ENCODE measurements at places on chromosomes 6 and 20.

- no peak for DNase-seq
Measured at GRCh38 chr6:124164343-124164742, 360.7 kb downstream of the NKAIN2 start.

DNA sequence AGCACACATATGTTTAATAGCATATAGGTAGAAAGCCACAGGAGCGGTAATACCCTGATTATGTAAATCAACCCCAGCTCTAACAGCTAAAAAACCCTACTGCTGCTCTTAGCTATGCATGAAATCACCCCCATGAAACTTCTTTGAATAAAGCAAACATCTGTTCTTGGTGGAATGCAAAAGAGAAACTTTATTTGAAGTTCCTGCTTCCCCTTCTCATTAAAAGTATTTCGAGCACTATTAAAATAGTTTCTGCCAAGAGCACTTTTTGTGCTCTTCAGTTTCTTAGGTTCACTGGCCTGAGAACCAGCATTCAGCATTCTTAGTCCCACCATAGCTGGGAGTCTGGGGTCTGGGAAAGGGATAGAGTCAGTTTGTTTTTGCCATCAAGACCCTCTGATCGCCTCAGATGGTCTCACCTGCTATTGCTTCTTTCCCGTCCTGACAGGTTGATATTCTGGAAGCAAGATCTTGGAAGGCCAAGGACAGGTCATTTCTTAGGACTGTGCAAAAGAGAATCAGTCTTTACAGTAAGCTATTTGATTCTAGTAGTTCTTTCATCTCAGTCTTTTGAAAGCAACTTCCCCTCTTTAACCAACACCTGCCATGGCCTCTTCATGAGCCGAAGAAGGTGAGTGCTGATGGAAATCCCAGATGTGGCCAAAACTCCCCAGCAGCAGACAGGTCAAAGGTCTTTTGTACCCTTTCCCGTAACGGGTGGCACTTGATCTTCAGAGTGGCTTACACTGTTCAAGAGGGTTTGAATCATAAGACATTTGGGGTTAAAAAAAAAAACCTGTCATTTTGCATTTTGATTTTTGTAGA lies 76.5 kb upstream of the TMEM170B start:
- peak; percentile 34 for DNase-seq

- no peak for DNase-seq
Measured at GRCh38 chr6:46234156-46234556, 63.4 kb upstream of the ENPP5 start.

DNA sequence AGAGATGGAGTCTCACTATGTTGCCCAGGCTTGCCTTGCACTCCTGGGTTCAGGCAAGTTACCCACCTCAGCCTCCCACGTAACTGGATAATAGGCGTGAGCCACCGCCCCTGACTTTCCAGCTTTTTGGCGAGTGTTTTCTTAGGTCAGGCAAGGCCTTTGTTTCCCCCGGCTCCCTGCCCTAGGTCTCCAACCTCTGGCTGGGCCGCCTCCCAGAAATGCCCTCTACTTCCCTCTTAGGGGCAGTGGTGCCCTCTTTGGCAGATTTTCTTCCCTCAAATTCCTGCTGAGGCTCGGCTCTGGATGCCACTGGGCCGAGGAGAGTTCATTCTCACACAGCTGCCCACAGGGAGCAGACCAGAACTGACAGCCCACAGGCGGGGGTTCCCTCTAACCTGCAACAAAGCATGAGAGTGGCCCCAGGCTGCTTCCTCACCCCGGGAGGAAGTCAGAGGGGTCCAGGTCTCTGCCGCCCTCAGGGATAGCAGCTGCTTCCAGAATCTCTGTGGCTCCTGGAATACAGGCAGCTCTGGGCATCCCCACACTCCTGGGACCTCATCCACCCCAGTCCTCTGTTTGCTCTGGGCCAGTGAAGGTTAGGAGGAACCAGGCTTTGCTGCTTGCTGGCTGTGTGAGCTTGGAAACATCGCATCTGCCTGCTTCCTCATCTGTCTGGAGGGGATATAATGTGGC lies 56.5 kb downstream of the TCP11 start:
- DNase-seq, result no peak

GRCh38 chr6:22873513-22874136 lies 304.3 kb downstream of the HDGFL1 start:
- DNase-seq, result no peak

GRCh38 chr6:39964094-39964493 lies 29.8 kb upstream of the MOCS1 start:
- no peak for DNase-seq

- no peak for DNase-seq
Measured at GRCh38 chr6:150343434-150343833, 25.4 kb upstream of the IYD start.

DNA sequence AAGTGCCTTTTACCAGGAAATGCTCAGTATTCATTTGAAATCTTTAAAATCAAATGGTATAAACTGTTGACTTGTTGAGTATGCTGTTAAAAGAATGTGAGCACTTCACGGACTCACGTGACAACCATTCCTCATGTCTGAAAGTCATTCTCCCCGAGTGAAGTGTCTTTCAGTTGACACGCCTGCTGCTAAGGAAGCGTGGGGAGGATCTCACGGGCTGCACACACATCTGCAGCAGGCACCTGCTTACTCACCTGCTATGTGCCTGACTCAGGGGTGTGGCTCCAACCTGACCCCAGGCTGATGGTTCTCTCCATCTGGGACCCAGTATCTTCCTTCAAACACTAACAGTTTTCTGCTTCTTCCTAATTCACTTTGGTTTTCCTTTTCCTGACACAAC lies 32.7 kb downstream of the WDR27 start:
- DNase-seq, result no peak

GRCh38 chr6:33609528-33609927 lies 11.6 kb upstream of the ITPR3 start:
- no peak for DNase-seq

GRCh38 chr6:42366999-42367352 lies 84.8 kb downstream of the TRERF1 start:
- no peak for DNase-seq

GRCh38 chr6:100472674-100473073 lies 8.0 kb upstream of the SIM1 start:
- DNase-seq, result peak; percentile 70

DNA sequence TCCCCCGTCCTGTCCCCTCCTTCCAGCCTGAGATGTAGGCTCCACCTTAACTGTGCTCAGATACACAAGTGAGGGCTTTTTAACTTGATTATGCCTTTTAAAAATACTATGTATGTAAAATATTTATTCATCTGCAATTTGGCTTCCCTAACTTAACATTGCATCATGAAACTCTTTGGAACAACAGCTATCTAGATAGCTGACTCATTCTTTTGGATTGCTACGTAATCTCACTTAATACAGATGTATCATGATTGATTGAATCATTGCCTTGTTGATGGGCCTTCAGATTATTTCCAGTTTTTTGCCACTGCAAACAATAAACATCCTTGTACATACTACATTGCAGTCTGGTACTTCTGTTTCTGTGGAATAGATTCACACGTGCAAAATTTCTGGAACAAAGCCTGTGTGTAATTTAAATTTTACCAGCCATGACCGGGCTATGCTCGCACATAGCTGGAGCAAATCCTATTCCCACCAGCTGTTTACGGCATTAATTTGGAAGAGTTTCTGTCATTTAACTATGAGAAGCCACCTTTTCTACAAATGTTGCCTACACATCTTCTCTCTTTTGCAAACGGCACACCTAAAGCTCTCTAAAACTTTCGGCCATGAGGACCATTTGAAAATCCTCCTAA lies 6.5 kb downstream of the PRND start:
- no peak for DNase-seq

DNA sequence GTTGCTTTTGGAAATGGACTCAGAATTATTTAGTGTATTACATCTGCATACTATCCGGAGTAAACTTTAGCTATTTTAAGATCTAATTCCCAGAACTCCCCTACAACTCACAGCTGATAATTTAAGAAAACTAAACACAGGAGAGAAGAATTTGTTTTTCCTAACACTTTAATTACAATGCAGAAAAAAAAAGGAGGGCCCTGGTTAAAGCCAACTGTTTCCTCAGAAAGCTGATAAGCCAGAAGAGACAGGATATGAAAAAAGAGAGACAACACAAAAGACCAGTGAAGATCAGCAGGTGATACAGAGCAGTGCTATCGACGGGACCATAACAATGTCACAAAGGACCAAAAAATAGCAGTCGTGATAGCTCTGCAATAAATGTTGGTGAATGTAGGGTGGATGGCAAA lies 5.8 kb downstream of the IFNGR1 start:
- no peak for DNase-seq

DNA sequence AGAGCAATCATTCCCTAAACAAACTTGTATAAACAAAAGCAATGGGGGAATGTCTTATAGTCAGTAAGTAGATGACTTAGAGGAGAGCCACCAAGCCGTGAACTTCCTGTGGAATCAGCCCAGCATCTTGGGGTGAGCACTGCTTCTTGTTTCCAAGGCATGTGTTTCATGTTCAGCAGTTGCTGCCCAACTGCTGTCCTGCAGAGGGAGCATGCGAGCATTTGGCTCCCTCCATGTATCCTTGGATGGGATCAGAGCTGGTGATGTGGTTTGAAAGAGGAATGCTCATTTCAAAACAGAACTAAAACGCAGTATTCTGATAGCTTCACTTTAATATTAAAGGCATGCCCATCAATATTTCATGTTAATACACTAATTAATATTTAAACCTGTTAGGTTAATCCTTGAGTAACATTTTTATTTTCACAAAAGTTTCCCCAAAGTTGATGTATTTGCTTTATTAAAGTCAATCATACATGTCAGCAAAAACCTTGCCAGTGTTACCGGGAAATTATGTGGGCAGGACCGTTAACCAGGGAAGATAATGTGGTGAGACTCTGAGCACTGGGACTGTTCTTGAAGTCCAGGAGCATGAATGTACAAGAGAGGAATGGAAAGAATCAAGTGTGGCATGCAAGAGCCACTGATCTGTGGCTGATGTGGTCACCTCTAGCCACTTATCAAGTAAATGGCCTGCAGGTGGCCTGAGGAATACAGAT lies 172.1 kb upstream of the GGTLC1 start:
- DNase-seq, result peak; percentile 21

DNA sequence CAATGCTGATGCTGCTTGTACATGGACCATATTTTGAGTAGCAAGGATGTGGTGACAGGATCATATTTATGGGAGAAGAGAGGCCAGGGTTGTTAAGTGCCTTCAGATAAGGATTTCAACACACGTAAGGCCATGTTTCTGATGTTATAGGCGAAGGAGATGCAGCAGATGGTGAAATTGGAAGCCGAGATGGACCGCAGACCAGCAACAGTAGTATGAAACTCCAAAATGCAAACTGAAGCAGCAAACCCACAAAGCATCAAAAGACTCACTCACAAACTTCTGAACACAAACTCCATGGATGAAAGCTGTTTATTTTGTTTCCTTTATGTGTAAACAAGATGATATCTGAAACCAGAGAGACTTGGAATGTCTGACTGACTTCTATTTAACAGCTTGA lies 35.6 kb upstream of the LAMP5 start:
- no peak for DNase-seq

DNA sequence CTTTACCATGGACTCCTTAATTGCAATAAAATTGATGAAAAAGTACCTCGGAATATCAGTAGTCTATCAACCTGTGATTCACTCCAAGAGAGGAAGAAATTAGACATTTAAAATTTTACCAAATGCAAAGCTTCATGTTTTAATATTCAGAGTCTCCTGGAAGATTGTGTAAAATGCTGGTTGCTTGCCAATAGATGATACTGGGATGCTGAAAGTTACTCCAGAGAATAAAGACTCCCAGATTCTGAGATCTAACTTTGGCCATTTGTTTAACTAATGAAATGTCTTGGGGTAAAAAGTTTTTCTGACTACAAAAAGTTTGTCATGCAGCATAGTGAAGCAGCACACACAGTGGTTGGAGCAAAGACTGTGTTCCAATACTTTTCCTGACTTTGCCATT lies 176.7 kb upstream of the RSPO3 start:
- DNase-seq, result no peak

- DNase-seq, result no peak
Measured at GRCh38 chr20:37364927-37365272, 19.0 kb downstream of the SRC start.

DNA sequence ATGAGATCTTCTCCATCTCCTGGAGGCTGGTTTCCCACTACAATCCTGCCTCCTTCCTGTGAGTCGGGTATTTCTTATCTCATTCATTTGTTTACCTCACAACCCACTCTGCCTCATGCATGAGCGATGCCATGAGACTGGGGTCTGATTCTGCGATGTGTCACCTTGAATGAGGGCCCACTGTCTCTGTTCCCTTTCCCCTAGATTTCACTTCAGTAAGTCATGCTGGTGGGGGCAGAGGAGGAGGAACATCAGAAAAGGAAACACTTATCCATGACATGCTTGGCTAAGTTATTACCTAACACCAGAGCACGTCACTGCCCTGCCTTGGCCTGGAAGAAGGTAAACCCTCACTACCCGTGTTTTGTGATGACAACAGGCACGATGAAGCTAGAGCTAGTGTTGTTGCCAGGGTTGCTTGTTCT lies 337.4 kb upstream of the PRDM1 start:
- DNase-seq, result peak; percentile 11

DNA sequence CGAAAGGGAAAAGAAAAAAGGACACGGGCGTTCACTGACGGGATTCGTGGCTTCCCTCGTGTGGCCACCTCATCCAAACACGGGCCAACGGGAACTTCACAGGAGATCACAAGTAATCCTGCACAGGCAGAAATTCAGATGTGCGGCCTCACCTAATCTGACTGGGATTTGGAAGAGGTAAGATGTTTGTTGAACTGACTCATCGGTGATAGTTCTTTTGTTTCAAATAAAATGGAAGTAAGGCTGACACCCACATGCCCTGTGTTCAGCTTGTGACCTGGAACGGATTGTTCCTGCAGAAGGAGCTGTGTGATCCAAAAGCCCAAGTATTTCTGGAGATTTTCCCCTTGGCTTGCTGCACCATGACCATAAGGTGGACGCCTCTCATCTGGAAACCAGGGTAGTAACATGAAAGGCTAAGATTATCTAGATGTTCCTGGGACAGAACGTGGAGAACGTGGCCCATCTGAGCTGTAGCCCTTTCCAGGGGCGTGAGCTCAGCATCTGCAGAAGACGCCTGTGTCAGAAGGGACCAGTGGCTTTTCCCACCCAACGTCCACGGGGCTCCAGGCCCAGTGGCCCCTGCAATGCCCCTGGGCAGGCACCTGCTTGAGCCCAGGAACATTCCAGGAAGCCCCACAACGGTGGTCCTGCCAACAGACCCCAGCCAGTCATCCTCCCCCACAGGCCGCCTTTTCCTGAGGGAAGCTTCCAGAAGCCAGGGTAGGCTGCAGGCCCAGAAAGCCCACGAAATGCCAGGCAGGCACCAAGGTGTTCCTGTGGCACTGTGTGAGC lies 39.7 kb downstream of the DLL1 start:
- no peak for DNase-seq

DNA sequence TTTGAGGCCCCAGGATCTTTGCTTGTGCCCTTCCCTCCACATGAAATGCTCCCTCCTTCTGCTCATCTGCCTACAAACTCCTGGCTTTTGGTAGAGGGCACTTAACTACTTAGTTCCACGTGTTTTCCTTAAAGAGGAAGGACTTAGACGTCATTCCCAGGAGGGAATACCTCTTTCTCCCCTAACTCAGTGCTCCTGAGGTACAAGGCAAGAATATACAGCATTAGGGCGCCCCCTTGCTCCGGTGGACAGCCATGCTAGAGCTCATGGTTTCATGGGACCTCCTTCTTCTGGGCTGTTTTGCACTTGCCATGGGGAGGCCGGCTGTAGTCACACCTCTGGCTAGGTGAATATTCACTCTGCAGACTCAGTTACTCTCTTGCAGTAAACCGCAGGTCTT lies 93.8 kb upstream of the LY86 start:
- DNase-seq, result peak; percentile 51

GRCh38 chr6:104404377-104404776 lies 455.3 kb downstream of the HACE1 start:
- DNase-seq, result no peak

- DNase-seq, result no peak
Measured at GRCh38 chr20:33986560-33987216, 7.0 kb upstream of the RALY start.

Measured in activated CD4-positive, alpha-beta memory T cell treated with anti-CD3 and anti-CD28 coated beads for 36 hours (primary cell).